ENCODE measurements at places on chromosomes 3 and 15. TPM values are rescaled to one million over a fixed set of nuclear protein-coding genes. Genes with fewer than 3 reads are reported as not detected.

DNA sequence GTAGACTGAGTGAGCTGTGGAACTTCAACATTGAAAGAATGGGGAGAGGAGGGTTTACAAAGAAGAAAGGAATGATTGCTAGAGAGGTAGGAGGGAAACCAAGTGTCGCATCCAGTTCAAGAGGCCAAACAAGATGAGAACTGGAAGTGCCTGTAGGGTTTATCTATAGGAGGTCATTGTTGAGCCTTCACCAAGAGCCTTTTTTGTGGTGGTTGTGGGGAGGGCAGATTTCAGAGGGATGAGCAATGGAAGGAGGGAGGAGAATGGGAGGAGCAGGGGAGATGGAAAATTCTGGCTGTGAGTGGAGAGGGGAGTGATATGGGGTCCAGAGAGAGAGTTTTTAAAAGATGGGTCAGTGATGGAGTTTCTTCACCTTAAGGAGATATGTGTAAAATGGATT lies 8.5 kb downstream of the PDIA5 start:
- DNase-seq: no peak

- DNase-seq: no peak
Observed at GRCh38 chr3:116607205-116607604, 102.4 kb upstream of the TUSC7 start.

DNA sequence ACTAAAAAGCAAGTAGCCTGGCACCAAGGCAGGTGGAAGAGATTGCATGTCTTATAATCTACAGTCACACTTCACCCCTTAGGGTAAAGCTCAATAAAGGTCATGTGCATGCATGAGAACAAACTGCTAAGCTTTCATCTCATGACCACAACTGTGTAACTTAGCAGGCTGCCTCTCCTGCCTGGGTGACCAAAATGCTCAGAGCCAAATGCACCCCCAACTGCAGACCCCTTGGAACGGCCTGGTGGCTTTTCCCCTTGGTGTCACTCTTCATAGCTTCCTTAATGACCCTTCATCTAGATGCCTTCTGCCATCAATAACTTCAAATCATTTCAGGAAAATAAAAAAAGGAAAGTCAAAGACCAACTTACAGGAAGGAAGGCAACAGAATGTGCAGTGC lies 88.1 kb downstream of the ADAMTS17 start:
- DNase-seq: no peak

GRCh38 chr3:48240000-48240963 lies 622 bp upstream of the ZNF589 start:
- DNase-seq: no peak

DNA sequence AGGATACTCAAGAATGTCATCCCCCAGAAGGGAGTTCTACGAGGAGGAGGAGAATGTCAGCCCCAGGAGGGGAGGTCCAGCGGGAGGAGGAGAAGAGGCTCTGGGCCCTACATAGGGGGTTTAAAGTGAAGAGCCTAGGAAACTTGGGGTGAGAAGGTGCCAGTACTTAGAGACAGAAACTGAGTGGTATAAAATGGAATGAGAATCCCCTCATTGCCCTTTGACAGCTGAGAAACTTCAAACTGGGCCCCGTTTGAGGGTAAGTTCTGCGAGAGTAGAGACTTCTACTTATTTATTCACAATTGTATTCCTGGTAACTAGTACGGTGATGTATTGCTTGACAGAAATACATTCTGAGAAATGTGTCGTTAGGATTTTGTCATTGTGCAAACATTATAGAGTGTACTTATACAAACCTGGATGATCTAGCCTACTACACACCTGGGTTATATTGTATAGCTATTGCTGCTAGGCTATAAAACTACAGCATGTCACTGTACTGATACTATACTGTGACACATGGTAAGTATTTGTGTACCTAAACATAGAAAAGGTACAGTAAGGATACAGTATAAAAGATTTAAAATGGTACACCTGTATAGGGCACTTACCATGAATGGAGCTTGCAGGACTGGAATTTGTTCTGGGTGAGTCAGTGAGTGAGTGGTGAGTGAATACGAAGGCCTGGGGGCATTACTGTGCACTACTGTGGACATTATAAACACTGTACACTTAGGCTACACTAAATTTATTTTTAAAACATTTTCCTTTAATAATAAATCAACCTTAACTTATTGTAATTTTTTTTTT lies 62.0 kb downstream of the TSC22D2 start:
- no peak for DNase-seq

GRCh38 chr3:107907996-107908395 lies 182.8 kb downstream of the CD47 start:
- DNase-seq: no peak

- DNase-seq: no peak
Observed at GRCh38 chr3:25863416-25863959, 73.6 kb downstream of the OXSM start.

B3GNT5 gene
- polyA plus RNA-seq: not detected
